Central memory CD4-positive, alpha-beta T cell (primary cell): ENCODE measurements at places on chromosomes 4 and X.

DNA sequence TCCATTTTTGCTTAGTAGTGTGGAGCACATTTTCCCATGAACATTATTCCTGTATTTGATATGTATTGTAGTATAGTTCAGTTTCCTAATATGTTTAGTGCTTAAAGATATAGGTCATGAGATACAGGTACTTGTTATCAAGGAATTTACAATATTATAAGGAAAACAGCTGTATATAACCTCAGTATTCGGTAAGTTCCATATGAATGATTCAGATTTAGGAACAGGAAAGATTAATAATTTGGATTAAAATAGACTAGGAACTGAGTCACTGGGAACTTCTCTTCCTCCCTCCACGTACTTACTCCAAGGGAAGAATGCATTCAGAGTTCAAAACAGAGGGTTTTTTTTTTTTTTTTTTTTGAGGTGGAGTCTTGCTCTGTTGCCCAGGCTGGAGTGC, 20.0 kb downstream of the DIAPH2 start:
- DNase-seq: no peak

DNA sequence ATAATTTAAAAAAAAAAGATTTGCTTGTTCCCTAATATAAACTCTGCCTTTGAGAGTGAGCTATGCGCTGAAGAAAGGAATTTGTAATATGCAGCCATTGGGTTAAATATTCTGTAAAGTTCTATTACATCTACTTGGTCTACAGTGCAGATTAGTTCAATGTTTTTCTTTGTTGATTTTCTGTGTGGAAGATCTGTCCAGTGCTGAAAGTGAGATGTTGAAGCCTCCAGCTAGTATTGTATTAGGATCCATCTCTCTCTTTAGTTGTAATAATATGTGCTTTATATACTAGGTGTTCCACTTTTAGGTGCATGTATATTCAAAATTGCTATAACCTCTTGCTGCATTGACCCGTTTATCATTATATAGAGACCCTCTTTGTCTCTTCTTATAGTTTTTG, 49.8 kb downstream of the MAGEE1 start:
- DNase-seq: no peak

GRCh38 chrX:38871129-38872029, 70.1 kb downstream of the MID1IP1 start:
- DNase-seq: no peak

GRCh38 chrX:12614266-12614665, 176.9 kb upstream of the PRPS2 start:
- no peak for DNase-seq

- DNase-seq: no peak
Observed at GRCh38 chr4:1410491-1411325, 4.5 kb upstream of the NKX1-1 start.

GRCh38 chr4:127179256-127180087, 453.3 kb upstream of the INTU start:
- no peak for DNase-seq

DNA sequence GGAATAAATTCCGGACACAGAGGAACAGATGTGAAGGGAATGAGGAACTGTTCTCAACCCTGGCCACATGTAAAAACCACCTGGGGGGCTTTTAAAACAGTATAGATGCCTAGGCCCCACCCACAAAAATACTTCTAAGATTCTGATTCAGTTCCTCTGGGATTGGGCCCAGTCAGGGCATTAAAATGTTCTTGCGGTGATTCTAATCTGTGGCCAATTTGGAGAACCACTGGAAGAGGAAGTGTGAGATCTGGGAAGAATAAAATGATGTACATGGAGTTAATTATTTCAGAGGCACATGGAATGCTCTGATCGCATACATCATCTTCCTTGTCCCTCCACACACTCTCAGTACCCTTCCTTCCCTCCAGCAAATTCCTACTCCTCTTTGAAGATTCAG, 192.2 kb downstream of the APBB2 start:
- DNase-seq: no peak

DNA sequence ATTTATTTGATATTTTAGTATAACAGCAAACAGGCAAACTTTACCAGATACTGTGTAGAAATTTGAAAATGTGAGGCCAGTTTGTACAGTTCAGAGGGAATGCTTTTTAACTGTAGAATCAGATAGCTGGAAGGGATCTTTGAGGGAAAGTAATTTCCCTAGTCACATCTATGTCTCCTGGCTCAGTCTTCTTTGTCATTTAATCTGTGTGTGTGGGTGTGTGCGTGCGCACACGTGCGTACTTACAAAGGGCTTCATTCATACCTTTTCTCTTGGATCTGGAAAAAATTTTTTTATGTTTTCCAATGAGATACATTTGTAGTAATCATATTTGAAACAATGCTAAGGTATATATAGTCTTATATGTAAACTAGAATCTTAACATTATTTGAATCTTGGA, 44.6 kb downstream of the IL13RA1 start:
- no peak for DNase-seq

- DNase-seq: no peak
Observed at GRCh38 chr4:94583914-94584641, 132.3 kb downstream of the PDLIM5 start.

GRCh38 chrX:72207366-72207765, 25.8 kb downstream of the PIN4 start:
- no peak for DNase-seq

DNA sequence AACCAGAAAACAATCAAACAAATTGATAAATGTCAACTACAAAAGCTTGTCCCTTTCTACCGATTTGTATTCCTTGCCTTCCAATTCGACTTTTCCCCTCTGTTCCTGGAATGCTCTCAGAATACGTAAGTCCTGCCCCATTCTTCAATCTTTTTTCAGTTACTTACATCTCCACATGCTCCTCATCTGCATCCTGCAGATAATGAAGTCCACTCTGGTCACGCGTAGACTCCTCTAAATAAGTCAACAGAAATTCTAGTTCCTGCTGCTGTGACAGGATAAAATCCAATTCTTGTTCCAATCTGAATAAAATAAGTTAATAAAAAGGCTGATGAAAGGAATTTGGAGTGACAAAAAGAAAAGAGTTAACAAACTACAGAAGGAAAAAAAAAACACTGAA, 34.4 kb upstream of the RBM41 start:
- no peak for DNase-seq

DNA sequence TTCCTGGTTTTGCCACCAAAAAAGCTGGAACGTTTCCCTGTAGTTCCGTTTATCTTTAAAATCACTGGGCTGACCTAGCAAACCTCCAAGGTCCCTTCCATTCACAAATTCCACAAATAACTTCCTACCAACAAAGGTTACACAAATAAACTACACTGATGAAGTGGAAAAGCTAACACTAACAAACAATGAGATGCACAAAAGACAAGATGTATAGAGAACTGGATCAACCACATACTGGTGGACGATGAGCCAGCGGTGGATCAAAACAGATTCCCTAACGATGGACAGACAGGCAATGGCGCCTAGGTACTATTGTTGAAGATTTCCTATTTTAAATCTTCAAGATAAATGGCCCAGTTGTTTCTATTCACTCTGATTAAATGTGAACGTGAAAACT, 15.5 kb downstream of the AFAP1 start:
- no peak for DNase-seq

DNA sequence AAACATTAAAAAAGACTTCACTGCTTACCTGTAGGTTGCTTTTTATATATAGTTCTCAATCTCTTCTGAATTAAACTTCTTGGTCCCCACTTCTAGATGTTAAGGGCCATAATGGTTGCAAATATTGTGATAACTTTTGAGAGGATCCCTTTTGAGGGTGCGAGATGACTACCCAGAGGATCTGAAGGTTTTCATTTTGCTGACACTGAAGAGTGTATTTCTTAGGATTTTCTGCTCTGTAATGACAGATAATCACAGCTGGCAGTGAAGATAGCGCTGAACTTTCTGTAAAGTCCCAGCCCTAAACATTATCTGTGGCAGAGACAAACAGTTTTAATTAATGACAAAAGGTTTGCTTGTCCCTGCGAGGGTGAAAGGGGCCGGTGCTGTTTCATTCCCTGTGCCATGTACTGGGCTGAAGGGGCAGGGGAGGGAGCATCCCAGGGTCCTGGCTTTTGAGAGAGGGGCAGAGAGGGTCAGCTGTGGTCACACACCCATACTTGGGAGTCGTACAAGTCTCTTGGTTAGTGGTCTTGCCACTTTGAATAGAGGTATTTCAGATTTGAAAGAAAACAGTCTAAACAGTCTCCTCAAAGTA, 22.2 kb downstream of the CLCN4 start:
- no peak for DNase-seq

DNA sequence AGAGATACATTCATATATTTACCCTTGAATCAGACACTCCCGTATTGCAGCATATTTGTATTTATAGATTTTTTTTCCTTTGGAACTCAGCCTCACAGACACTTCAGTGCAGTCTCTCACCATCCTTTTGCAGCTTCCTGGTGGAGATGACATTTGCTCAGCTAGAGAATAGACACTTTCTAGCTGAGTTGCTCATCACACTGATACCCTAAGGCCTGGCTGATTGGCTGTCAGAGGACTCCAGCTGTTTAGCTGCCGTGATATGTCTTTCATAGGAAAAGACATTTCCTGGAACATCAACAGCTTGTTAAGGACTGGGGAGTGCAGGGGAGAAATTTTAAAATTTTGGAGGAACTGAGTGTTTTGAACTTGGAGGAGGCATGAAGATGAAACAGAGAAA, 429.6 kb downstream of the SMARCA1 start:
- no peak for DNase-seq

DNA sequence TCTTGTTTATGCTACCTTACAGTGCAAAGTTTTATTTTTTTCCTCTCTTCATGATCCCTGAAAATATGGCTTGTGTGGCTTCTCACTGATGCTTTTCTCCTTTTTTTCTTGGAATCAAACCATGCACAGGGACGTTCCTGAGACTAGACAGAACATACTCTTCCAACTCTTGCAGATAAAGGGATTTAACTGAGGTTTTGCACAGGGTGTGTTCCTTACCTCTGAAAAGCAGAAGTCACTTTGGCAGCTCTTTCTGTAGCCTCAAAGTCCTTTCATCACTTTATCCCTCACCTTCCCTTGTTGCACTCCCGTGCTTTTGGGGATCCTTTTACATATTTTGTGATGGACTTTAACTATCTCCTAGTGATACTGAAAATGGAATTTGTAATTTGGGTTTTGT, 300.1 kb downstream of the SPRY1 start:
- DNase-seq: no peak

DNA sequence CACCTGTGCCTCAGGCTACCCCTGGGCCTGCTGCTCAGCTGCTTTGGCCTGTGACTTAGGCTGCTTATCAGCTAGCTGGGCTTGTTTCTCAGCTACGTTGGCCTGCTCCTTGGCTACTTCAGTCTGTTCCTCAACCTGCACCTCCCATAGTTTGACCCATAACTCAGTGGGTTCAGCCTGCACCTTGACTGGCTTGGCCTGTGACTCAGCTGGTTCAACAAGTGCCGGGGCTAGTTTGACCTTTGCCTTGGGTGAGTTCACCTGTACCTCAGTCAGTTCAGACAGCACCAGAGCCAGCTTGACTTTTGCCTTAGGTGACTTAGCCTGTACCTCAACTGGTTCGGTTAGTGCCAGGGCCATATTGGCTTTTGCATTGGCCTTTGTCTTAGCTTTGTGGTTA, 171.2 kb downstream of the MSN start:
- DNase-seq: no peak

DNA sequence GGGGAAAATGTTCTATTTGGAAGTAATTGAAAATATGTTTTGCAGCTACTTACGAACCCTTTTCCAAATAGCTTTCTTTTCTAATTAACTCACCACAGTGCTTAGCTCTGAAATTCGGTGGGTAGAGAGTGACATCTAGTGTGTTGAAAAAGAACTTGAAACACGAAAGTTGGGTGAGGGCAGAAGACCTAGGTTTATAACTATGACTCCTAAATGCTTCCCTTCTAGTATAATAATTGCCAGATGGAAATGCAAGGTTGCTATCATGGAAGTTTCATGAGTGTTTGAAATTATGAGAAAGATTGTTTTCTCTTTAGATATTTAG, 77.3 kb upstream of the NOCT start:
- DNase-seq: no peak

- DNase-seq: no peak
Observed at GRCh38 chr4:41949531-41949930, 14.3 kb downstream of the TMEM33 start.

DNA sequence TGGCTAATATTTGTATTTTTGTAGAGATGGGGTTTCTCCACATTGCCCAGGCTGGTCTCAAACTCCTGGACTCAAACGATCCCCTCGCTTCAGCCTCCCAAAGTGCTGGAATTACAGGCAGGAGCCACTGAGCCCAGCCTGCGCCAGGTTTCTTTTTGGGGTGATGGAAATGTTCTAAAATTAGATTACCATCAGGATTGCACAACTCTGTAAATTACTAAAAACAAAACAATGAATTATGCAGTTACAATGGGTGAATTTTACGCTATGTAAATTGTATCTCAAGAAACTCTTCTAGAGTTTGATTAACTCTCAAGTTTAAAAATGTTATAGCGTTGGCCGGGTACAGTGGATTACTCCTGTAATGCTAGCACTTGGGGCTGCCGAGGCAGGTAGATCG, 118.9 kb upstream of the TBL1X start:
- DNase-seq: no peak

DNA sequence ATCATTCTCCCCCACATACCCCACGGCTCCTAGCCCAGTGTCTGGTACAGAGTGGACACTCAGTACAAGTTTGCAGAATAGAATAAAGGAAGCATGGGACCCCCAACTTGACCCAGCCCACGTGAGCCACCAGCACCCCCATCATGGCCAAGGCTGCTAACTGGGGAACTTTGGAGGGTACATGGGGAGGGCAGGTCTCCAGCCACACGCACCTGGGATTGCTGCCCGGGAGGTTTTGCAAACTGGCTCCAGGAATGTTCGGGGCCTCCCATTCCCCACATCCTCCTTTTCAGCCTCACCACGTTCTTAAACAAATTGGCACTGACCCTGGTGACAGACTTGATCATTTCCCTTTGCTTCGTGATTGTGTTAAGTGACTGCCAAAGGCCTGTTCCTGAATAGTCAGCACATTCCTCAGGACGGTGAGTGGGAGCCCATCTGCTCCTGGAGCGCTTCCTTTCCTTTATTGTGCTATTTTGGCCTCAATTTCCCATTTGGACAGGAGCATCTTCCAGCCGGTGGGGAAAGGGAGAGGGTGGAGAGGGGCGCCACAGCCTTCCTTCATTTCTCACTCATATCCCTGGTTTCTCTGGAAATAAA, 18.7 kb upstream of the XPNPEP2 start:
- DNase-seq: no peak

DNA sequence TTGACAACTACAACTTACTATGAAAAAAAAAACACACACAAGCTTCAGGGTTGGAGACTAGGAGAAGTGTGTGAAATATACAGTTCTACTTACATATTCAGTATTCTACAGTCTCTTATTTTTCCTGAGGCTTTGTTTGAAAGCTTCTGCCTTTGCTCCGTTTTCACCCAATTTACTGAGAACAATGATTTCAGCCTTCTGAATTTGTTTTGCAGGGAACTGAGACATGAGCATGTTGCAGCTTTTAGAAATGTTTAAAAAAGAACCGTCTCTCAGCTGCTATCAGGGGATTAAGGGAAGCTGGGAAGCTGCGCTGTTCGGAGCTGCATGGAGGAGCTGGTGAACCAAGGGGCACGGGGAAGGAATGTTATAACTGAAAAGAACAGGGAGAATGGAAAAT, 85.7 kb downstream of the QDPR start:
- DNase-seq: no peak

GRCh38 chr4:41880022-41880837, 55.0 kb upstream of the TMEM33 start:
- no peak for DNase-seq
